DMS153 (cell line): ENCODE measurements at places on chromosomes 2 and 18.

DNA sequence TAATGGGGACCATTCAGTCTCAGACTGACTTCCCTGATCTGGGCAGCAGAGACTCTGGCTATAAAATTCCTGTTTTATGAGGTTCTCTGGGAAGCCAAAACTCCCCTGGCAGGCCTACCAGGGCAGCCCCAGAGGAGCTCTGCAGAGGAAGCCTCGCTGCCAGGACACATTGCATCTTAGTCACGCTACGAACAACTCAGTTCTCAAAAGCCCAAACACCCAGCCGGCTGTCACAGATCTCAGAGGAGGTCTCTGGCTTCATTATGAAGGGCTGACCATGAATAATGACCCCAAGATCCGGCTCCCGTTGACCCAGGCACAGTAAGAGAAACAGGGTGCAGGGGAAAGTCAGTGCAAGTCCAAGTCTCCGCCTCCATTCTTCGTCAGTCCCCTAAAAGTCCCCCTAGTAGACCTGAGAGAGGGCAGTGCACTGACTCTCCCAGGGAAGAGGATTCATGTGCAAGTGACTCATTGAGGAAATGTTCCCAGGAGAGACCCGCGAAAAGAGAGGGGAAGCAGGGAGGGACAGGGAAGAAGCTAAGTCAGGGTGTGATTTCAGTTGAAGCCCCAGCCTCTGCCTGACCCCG is 212.3 kb downstream of the CYP26B1 start:
- DNase-seq = no peak

DNA sequence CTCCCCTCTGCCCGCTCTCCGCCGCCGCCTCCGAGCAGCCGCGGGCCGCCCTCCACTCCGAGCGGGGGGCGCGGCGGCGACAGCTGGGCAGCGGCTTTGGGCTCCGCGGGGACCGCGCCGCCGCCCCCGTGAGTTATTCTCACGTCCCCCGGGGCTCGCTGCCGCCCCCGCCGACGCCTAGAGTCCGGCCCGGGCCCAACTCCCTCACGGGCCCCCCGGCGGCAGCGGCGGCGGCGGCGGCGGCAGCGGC is 645 bp downstream of the MIB1 start:
- DNase-seq = no peak

- no peak for DNase-seq
These were observed 46.7 kb downstream of the FAM161A start for GRCh38 chr2:61807036-61807757.

DNA sequence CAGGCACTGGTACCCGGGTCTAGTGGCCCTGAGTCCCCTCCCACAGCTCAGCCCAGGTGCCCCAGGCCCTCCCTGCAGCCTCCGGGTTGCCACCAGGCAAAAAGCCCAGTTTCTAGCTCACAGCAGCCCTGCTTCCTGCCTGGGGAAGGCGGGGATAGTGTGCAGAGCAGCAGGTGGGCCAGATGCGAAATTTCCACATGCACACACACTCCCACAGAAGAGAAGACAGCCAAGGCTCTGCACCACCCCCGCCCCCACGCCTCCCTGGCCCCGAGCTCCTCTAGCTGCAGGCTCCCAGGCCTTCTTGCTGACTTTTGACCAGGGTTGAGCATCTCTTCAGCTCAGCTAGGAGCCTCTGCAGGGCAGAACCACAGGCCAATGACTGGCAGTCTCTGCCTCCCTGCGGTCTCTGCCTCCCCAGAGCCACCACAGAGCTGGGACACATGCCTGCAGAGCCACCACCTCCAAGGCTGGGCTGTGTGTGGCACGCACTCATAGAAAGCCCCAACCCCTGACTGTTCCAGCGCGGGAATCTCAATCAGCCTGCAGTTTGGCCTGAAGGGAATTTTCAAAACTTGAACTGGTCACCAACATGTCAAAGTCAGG is 7.2 kb downstream of the SLC66A2 start:
- no peak for DNase-seq

GRCh38 chr2:64101141-64101591 is 43.1 kb downstream of the PELI1 start:
- no peak for DNase-seq

DNA sequence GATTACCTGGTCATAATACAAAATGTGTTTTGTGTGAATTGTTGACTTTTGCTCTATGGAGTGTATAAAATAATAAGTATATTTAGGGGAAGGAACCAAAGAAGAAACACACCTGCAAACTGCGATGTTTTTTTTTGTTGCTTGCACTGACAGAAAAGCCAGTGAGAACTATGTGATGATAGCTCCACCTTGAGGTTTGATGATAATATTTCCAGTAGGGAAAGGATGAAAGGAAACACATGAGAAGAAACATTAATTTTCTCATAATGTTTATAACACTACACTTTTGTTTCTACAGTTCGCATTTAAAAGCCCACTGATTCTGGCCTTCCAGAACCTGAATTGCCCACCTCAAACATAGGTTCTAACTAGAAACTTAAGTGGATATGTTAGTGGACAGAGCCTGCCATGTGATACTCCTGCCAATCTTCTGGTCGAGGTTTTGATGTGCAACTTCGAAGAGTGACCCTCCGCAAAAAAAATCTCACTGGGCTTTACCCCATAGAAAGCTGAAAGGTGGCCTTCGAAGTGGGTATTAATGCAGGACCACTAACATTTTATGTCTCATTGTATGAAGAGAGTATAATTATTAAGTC is 476.4 kb upstream of the SPHKAP start:
- DNase-seq = peak; percentile 48

GRCh38 chr2:191618046-191618780 is 59.7 kb upstream of the NABP1 start:
- no peak for DNase-seq

- DNase-seq = no peak
These were observed 158.2 kb upstream of the CRIM1 start for GRCh38 chr2:36197181-36197971.

DNA sequence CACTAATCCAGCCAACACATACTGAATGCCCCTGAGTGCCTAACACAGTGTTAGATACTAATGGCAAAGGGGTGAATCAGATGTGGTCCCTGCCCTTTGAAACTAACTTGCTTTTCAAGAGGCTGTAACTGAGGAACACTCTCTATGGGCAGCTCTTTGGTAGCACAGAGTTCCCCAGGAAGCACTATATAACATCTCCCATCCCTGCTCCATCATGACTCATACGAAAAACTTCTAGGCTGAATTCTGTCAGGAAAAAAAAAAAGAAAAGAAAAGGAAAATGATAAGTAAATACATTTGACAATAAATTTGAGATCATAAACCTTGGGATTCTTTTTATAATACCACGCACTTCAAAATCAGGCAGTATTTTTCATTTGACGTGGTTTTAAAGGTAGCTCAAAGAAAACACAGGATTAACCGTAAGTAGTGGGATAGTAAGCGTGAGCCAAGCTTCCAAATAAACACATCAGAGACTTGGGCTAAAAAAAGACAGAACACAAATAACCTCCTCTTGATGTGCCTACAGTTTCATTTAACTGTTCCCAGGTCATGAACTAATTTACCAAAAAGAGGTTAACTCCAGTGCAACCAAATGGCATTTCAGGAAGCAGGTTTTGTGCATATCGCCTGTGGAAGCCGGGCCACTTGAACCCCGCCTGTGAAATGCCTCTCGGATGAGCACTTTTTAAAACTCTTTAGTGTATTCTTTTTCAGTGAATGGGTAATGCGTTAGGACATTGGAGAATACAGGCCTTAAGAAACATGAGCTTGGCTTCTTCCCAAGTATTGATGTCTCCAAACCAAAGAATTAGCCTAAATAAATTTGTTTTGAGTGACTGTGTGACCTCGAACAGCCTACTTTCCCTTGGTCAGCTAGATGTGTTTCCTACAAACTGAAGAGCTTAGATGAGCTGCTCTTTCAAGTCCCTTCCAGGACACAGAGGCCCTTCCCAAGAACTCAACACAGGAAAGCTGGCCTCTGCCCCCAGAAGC is 42.0 kb downstream of the RDH14 start:
- DNase-seq = no peak

DNA sequence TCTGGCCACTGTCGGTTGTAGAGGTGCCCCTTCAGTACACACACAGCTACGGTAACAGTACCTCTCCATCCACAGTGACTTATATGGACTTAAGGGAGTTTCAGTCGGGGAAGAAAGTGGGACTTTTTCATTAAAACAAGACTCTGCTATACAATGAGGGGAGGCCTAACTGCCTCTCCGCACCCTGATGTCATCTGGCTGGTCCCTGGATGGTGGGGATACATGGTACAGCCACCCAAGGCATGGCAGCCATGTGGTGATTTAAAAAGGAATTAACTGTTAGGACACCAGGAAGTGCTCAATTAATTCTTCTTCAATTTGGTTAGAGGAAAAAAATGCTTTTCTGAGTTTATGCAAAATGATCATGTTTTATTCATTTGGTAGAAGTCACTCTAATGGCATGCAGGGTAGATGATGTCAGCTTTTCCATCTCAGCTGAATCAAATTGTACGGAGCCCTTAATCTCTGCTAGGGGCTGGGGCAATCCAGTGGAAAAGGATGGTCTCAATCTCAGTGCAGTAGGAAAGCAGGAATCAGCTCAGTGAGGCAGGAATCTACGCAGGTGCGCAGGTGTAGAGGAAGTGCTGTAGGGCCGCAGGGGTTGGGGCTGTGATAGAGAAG is 243.9 kb downstream of the PRKCE start:
- no peak for DNase-seq

- no peak for DNase-seq
These were observed at the start of gene TCF4 for GRCh38 chr18:55588111-55588869. TCF4 (minus strand) TSS chr18:55588192; CDS start chr18:55587116, 1,076 bp downstream.

- DNase-seq = no peak
These were observed 114.8 kb upstream of the ZNF236 start for GRCh38 chr18:76707534-76707933.

GRCh38 chr2:217277646-217278398 is 418.0 kb upstream of the TNP1 start:
- no peak for DNase-seq

DNA sequence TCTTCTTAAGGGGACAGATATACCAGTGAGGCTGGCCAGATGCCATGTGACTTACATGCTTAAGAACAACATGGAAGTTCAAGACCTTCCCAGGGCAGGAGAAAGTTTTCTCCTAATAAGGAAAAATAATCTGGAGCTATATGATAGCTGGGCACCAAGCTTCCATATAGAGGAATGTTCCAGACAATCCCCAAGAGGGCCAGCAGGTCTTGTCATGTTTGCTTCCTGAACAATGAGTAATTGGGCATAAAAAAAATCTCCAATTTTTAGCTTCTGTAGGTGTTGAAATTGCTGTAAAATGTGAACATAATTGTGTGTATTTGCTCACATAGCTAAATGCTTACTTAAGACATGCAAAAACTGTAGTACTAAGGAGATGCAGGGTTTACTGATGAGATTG is 809.5 kb upstream of the PIK3C3 start:
- no peak for DNase-seq

DNA sequence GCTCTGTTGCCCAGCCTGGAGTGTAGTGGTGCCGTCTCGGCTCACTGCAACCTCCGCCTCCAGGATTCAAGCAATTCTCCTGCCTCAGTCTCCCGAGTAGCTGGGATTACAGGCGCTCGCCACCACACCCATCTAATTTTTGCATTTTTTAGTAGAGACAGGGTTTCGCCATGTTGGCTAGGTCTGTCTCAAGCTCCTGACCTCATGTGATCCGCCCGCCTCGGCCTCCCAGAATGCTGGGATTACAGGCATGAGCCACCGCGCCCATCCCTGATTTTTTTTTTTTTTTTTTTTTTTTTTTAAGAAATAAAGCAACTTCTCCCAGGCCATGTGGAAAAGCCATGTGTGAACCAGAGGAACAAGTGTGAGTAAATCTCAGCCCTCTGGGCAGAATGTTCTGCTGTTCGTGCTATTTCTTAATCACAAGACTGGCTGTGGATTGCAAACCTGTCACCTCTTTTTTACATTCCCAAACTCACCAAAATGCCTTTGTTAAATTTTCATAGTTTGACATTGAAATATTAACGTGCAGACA is 6.4 kb upstream of the SH3BP4 start:
- no peak for DNase-seq

- DNase-seq = no peak
These were observed 175.2 kb upstream of the PKDCC start for GRCh38 chr2:41872646-41873045.

DNA sequence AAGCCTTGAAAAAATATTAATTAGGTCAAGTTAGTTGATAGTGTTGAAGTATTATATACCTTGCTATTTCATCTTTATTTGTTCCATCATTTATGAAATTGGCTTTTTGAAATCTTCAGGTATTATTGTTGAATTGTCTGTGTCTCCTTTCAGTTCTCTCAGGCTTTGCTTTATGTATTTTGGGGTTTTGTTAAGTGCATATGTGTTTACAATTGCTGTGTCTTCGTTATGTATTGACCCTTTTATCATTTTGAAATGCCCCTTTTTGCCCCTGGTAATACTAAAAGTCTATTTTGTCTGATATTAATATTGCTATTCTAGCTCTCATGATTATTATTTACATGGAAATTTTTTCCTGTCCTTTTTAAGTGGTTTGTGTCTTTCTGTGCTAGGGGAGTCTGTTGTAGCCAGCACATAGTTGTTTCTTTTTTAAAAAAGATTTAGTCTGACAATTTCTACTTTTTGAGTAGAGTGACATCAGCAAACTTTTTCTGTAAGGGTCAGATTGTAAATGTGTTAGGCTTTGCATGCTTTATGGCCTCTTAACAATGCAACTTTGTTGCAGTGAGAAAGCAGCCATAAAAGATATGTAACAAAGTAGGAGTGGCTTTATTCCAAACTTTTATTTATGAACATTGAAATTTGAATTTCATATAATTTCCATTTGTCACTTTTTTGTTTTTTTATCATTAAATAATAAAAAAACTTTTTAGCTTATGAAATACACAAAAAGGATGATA is 19.9 kb downstream of the SOCS6 start:
- DNase-seq = no peak

- no peak for DNase-seq
These were observed 113.1 kb upstream of the XIRP2 start for GRCh38 chr2:166775176-166775575.

DNA sequence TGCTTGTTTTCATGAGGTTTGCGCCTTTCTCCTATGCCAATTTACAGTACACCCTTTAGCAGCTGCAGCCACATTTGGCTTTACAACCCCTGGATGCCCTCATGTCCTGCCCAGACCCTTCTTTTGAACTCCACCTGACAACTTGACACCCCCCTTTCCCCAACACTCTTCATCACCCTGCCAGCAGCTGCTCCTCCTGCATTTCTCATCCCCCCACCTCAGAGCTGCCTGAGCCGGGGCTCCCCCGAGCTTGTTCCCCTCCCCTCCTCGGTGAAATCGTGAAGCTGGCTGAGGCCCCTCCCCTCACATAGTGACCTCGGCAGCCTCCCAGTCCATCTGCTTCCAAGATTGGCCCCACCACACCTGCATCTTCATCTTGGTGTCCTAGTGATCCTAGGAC is 40.5 kb downstream of the LRRFIP1 start:
- no peak for DNase-seq
